ENCODE measurements at places on chromosomes 2 and 18. TPM values are rescaled to one million over a fixed set of nuclear protein-coding genes. Genes with fewer than 3 reads are reported as not detected.

- no peak overlapping the region for H3K4me3 ChIP-seq
- no peaks in the 10 kb centered on the region for H3K27me3 ChIP-seq
- no peaks in the 10 kb centered on the region for H3K36me3 ChIP-seq
- DNase-seq, result peak; percentile 44
- peak overlapping the region; percentile 53 for H3K27ac ChIP-seq
Measured at GRCh38 chr2:113324684-113325160, 46.0 kb upstream of the PAX8 start.

The SCN7A gene
- 8.6 TPM for total RNA-seq

DNA sequence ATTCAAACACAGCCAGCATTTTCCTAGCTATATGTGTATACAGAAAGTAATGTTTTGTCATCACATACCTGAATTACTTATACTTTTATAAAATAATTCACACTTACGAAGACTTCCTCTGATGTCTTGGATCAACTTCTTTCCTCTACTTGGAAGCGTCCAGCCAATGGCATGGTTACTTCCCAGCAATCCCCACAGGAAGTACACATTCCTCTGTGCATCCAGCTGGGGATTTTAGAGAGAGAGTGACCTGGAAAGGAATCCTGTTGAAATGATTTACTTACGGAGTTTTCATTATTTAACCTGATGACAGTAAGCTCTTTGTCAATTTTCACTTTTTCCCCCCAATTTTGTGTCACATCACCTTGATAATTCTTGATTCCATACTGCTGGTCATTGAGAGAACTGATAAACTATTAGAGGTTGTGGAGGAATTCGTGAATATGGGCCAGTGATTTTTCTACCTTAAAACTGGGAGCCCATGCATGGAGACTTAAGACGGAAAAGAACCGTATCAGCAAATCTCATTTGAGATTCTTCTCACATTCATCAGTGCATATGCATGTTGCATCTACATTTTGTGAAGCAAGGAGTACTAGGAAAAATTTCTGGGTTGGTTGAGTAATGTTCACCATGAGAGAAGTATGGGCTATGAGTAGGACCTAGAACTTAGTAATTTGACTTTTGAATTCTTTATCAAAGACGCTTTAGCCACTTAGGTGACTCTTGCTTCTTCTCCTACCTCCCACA is 9.0 kb upstream of the IL18R1 start:
- no peak for DNase-seq
- no peaks in the 10 kb centered on the region for H3K4me1 ChIP-seq
- H3K36me3 ChIP-seq, result no peaks in the 10 kb centered on the region
- no peaks in the 10 kb centered on the region for H3K27me3 ChIP-seq
- no peak overlapping the region for H3K4me3 ChIP-seq

GRCh38 chr18:12598181-12598930 is 59.6 kb downstream of the SPIRE1 start:
- H3K27ac ChIP-seq, result no peak overlapping the region
- DNase-seq, result no peak
- H3K27me3 ChIP-seq, result no peaks in the 10 kb centered on the region
- H3K36me3 ChIP-seq, result no peaks in the 10 kb centered on the region
- H3K4me3 ChIP-seq, result no peak overlapping the region

The KCNS3 gene
- 8.2 TPM for total RNA-seq

The FBLN7 gene
- total RNA-seq, result 3.9 TPM

The CCDC121 gene
- total RNA-seq, result 1.3 TPM

- peak overlapping the region; percentile 46 for H3K27ac ChIP-seq
- H3K4me3 ChIP-seq, result no peak overlapping the region
- H3K4me1 ChIP-seq, result no peaks in the 10 kb centered on the region
- H3K27me3 ChIP-seq, result no peaks in the 10 kb centered on the region
- H3K36me3 ChIP-seq, result no peaks in the 10 kb centered on the region
Measured at GRCh38 chr2:203787979-203788378, 79.6 kb upstream of the CTLA4 start.

The CIB4 gene
- not detected for total RNA-seq

The CXCR2 gene
- not detected for total RNA-seq

The RNF144A gene
- 109 TPM for total RNA-seq

The GAL3ST2 gene
- not detected for total RNA-seq

GRCh38 chr18:45156946-45157345 is 458.3 kb upstream of the SLC14A2 start:
- no peak overlapping the region for H3K4me3 ChIP-seq
- H3K27me3 ChIP-seq, result no peaks in the 10 kb centered on the region
- no peaks in the 10 kb centered on the region for H3K4me1 ChIP-seq
- H3K27ac ChIP-seq, result no peak overlapping the region
- H3K36me3 ChIP-seq, result no peaks in the 10 kb centered on the region

DNA sequence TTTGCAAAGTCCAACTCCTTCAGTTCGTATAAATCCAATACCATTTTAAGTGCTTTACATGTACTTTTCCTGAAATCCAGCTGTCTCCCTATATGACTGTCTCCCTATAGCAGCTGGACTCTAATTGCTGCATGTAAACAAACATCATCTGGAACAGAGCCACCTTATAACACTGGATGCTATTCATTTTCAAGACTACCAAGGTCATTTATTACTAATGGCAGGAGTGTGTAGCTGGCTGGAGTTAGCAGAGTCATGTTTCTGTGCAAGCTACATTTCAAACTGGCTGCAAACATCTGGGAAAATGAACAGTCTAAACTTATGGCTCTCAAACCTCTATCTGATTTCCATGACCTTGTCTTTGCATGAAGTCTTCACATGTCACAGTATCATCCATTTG is 575.2 kb downstream of the PIK3C3 start:
- H3K27ac ChIP-seq, result no peak overlapping the region
- no peak for DNase-seq
- no peak overlapping the region for H3K4me3 ChIP-seq
- no peaks in the 10 kb centered on the region for H3K36me3 ChIP-seq
- H3K4me1 ChIP-seq, result no peaks in the 10 kb centered on the region

DNA sequence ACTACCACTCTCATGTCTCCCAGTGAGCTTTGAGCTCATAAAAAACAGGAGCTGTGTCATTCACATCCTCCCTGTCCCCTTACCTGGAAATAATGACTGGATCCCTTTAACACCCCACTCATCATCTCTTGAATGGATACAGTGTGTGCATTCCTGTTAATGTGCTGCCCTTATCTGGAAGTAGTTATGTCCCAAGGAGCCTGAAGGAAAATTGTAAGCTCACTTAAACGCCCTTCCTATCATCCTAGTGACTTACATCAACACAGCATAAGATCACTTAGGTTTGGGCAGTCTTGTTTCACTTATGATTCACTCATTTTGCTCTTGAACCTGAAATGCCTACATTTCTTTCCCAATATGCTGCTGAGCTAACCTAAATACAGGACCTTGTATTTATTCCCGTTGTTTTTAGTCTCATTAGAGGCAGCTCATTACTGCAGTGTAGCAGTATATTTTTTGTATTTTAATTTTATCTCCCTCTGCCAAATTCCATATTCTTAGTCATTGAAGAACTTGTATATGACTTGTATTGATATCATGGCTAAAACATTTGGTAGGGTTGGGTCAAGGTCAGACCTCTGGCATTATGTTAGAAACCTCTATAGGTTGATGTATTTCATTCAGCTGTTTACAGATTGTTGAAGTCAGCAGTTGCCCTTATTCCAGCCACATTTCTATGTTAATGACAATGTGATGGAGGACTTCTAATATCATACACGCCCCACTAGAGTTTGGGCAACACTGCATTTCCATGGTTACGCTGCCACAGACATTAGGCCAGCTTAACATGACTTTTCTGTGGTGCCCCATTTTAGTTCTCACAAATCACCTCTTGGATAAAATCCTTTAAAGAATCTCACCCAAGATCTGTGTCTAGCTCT is 72.9 kb downstream of the PKP4 start:
- no peaks in the 10 kb centered on the region for H3K36me3 ChIP-seq
- H3K27ac ChIP-seq, result no peak overlapping the region
- no peaks in the 10 kb centered on the region for H3K27me3 ChIP-seq

- H3K27ac ChIP-seq, result no peak overlapping the region
- no peaks in the 10 kb centered on the region for H3K36me3 ChIP-seq
- H3K4me1 ChIP-seq, result peaks cover 23% of the 10 kb centered on the region
- no peak for DNase-seq
- H3K4me3 ChIP-seq, result no peak overlapping the region
Measured at GRCh38 chr2:953975-954686, 3.5 kb downstream of the SNTG2 start.

- no peak overlapping the region for H3K27ac ChIP-seq
- H3K27me3 ChIP-seq, result no peaks in the 10 kb centered on the region
- H3K36me3 ChIP-seq, result no peaks in the 10 kb centered on the region
- H3K4me1 ChIP-seq, result no peaks in the 10 kb centered on the region
- no peak overlapping the region for H3K4me3 ChIP-seq
- no peak for DNase-seq
Measured at GRCh38 chr18:77005651-77006195, 126.9 kb downstream of the MBP start.

The DSG4 gene
- not detected for total RNA-seq

DNA sequence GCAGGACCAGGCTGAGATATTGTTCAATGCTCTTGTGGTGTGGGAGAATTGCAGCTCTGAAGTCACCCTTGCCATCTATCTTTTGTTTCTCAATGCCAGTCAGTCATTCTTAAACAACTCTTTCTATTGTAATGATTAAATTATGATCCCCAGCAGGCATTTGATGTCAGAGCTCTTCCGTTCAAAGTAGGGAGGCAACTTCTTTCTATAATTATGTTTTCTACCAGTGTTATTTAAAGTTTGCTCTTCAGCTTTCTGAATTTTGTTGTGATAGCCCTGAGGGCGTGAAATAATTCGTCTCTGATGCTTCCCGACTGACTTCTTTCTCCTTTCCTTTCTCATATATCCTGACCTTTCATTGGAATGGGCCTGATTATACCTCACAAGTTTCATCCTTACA is 161.4 kb upstream of the KLHL14 start:
- DNase-seq, result no peak
- no peak overlapping the region for H3K4me3 ChIP-seq
- no peaks in the 10 kb centered on the region for H3K4me1 ChIP-seq
- no peak overlapping the region for H3K27ac ChIP-seq
- no peaks in the 10 kb centered on the region for H3K27me3 ChIP-seq
- no peaks in the 10 kb centered on the region for H3K36me3 ChIP-seq

- H3K36me3 ChIP-seq, result no peaks in the 10 kb centered on the region
- no peak for DNase-seq
- no peak overlapping the region for H3K4me3 ChIP-seq
- no peak overlapping the region for H3K27ac ChIP-seq
- no peaks in the 10 kb centered on the region for H3K4me1 ChIP-seq
Measured at GRCh38 chr2:75186821-75187220, 12.5 kb downstream of the TACR1 start.

GRCh38 chr18:43180814-43181213 is 65.3 kb upstream of the RIT2 start:
- no peaks in the 10 kb centered on the region for H3K27me3 ChIP-seq
- no peak for DNase-seq
- no peaks in the 10 kb centered on the region for H3K4me1 ChIP-seq
- H3K36me3 ChIP-seq, result no peaks in the 10 kb centered on the region
- no peak overlapping the region for H3K4me3 ChIP-seq

GRCh38 chr2:201698588-201699226 is at the start of gene MPP4:
TSS of gene MPP4 (minus strand) at chr2:201698644. CDS start at chr2:201693954, 4,690 bp downstream.
- DNase-seq, result no peak
- no peaks in the 10 kb centered on the region for H3K36me3 ChIP-seq
- H3K27ac ChIP-seq, result no peak within 1 kb of the TSS

GRCh38 chr2:33478968-33479731 is 2.7 kb downstream of the RASGRP3 start:
- H3K4me3 ChIP-seq, result no peak overlapping the region
- DNase-seq, result no peak

DNA sequence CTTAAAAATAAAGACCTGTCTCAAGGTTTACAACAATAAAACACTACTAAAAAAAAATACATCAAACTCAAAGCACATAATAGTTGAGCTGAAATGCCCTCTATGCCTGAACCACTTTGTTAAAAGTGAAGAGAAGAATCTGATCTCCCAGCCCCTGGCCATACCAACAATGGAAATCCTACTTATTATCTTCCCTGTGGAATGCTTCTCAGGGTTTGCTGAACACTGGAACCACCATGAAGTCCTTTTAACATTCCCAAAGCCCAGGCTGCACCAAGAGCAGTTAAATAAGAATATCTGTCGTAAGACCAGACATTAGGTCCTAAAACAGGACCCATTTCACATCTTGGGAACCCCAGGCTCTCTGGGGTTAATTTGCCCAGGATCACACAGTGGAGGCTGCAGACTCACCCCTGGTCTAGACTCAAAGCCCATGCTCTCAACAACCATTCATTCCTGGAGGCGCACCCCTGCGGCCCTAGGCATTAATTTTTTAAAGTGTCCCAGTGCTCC is 285.8 kb downstream of the STK39 start:
- H3K4me3 ChIP-seq, result no peak overlapping the region
- DNase-seq, result no peak
- no peak overlapping the region for H3K27ac ChIP-seq
- no peaks in the 10 kb centered on the region for H3K36me3 ChIP-seq
- no peaks in the 10 kb centered on the region for H3K4me1 ChIP-seq

DNA sequence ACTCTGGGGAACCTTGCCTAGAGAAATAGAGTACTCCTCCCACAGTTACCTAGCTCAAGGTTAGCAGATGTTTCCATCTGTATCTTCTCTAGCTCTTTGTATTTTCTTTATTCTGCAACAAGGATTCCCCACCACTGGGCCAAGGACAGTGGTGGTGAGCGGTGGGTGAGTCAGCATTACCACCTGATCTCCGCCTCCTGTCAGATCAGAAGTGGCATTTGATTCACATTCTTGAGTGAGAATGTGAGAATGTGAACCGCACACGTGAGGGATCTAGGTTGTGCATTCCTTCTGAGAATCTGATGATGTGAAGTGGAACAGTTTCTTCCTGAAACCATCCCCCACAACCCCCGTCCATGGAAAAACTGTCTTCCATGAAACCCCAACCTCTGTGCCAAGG is 9.0 kb downstream of the EPB41L3 start:
- H3K4me1 ChIP-seq, result no peaks in the 10 kb centered on the region
- H3K27ac ChIP-seq, result no peak overlapping the region
- H3K4me3 ChIP-seq, result no peak overlapping the region
- H3K36me3 ChIP-seq, result no peaks in the 10 kb centered on the region

- no peak overlapping the region for H3K4me3 ChIP-seq
- no peaks in the 10 kb centered on the region for H3K36me3 ChIP-seq
- H3K27ac ChIP-seq, result peak overlapping the region; percentile 23
- H3K27me3 ChIP-seq, result no peaks in the 10 kb centered on the region
- H3K4me1 ChIP-seq, result peaks cover 14% of the 10 kb centered on the region
Measured at GRCh38 chr2:11498543-11499034, 32.6 kb upstream of the E2F6 start.

DNA sequence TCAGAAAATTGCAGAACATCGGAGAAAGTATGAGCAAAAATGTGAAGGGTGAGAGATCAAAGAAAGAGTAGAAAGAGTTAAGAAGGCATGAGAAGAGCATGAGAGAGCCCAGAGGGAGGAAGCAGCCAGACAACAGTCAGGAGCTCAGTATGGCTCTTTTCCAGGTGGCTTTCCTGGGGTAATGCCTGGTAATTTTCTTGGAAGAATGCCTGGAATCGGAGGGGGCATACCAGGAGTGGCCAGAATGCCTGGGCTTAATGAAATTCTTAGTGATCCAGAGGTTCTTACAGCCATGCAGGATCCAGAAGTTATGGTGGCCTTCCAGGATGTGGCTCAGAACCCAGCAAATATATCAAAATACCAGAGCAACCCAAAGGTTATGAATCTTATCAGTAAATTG is 271.8 kb upstream of the TFPI start:
- no peak for DNase-seq
- H3K36me3 ChIP-seq, result no peaks in the 10 kb centered on the region
- H3K27ac ChIP-seq, result no peak overlapping the region

The FTCDNL1 gene
- total RNA-seq, result 2.6 TPM

The IWS1 gene
- 26.7 TPM for total RNA-seq

Data from body of pancreas (tissue), 4 donors.